ENCODE measurements at places on chromosomes 4 and X.

GRCh38 chr4:80045786-80046185 is 27.2 kb downstream of the ANTXR2 start:
- DNase-seq, result no peak

GRCh38 chr4:53068755-53069330 is 206.7 kb downstream of the RASL11B start:
- DNase-seq, result no peak

- no peak for DNase-seq
Observed at GRCh38 chrX:71846429-71846828, 64.2 kb upstream of the NHSL2 start.

DNA sequence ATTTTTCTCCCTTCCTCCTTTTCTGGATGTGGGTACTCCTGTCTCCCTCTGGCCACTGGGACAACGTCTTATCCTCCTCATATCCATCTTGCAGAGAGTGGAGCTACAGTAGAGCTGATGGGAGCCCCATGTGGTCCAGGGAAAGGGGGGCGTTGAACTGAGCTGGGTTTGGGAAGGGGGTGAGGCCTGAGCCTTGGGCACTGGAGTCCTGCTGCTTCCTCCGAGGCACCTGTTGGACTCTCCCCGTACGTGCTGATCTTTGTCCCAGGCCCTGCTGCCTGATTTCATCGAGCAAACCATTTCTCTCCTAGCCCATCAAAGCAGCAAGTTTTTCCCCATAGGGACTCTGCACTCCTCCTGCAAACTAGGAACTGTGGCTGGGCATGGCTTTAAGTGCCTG is 94.3 kb downstream of the STOX2 start:
- no peak for DNase-seq

DNA sequence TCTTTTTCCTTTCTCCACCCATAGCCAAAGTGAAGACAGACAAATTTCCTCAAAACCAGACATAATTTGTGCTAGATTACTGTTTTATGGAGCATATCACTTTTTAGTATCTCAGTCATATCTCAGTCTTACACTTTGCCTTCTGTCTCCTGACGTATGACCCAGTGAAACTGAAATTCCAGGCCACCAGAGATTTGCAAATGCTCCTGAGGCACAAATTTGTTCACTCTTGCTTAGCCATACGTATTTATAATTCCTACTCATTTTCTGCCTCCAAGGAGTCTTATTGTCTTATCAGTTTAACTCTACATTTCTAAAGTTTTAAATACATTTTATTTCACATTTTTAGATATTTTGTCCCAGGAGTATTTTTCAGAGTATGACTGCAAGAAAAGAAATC is 10.0 kb downstream of the TMEM156 start:
- no peak for DNase-seq

DNA sequence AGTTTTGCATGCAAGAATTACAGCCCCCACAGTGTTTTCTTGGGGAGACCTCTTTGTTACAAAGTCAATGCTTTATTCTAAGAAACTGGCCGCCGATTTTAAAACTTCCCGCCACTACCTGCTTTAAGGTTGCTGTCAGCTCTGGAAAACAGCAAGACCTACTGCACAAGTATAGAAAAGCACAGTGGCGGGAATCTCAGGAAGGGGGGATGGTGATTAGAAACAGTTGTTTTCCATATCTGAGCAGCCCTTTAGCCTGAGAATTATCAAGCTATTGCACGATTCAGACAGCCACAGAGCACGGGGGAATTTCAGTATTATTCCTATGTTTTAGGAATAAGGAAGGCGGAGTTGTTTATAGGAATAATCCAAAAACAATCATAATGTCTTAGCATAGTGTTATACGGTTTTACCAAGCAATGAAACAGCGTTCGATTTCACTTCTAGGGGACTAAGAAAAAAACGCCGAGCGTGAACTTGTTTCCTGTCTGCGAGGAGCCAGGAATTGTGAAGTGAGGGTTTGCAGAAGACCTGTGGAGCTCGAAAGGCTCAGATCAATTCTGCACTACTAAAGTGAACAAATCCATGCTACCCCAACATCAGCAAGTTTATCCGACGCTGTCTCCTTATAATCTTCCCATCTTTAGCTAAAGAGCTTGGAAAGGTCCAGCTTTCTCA is 81.3 kb downstream of the HMGN5 start:
- DNase-seq, result no peak

DNA sequence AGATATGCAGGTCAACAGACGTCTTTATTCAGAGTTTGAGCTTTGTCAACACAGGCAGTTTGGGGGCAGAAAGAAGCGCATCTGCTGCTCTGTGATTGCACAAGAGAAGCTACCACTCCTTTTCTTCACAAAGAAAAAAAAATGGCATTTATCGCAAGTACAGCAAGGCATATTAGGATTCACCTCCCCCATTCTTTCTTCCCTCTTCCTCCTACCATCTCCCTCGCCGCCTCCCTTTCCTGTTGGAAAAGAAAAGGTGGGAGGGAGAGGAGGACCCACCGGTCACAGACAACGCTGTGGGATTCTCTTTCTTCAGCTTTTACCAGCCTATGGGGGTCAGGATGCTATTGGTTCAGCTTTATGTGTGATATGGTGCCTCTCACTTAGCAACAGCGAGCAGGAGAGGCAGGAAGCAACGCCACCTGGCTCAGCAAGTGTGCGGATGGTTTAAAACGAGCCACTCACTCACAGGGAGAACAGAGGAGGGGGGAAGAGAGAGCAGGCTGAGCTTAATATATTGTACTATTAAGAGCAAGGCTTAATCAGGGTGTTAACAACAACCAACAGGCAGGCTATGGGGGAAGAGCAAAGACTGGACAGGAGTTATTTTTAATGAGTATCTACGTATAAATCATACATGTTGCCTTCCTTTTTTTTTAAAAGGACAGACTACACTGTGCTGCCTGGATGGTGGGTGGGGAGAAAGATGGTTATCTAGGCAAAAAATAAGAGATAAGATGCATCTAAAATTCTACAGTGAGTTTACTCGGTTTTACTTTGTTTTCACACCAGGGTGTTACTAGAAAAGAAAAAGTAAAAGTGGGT is 104.7 kb downstream of the MAML3 start:
- peak; percentile 58 for DNase-seq

DNA sequence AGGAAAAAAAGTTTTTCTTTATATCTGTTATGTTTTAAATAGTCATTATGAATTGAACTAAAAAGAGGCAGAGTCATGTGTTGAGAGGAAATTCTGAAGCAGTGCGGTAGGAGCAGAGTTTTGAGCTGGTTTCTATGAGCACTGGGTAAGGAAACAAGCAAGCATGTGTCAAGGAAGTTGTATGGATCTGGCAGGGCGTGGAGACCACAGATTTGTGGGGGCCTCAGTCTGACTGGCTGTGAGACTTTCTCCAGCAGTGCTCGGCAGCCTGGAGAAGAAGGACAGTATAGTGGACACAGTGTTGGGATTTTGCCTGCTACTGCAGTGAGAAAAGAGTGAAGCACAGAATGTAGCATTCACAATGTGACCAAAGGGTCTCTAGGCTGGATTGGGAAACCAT is 399.1 kb downstream of the INPP4B start:
- DNase-seq, result no peak

GRCh38 chr4:145490361-145490760 is 8.7 kb downstream of the SMAD1 start:
- no peak for DNase-seq

DNA sequence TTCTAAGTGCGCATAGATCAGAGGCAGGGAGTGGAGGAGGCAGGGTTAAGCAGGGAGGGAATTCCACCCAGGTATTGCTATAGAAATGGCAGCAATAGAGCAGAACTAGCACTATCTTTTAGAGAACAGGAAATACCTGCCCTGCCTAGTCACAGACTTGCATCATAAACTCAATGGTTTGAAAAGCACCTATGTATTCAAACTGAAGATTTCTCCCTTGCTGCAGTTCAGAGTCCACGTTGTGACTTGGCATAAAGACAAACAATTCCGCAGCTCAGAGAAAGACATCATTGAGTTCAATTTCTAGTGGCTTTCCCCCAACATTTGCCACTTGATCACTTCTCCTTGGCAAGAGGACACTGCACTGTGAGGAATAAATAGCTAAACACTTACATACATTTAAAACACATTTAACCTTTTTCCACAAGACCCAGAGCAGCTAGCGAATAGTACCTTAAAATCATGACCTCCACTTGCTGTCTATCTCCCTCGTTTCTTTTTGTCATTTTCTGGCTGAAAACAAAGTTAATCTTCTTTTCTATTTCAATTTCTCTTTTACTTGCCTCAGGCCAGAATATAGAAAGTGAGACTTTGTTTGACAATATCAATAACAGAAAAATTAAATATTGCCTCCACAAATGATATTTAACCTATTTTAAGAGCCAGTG is 42.4 kb downstream of the SLC7A11 start:
- DNase-seq, result no peak

DNA sequence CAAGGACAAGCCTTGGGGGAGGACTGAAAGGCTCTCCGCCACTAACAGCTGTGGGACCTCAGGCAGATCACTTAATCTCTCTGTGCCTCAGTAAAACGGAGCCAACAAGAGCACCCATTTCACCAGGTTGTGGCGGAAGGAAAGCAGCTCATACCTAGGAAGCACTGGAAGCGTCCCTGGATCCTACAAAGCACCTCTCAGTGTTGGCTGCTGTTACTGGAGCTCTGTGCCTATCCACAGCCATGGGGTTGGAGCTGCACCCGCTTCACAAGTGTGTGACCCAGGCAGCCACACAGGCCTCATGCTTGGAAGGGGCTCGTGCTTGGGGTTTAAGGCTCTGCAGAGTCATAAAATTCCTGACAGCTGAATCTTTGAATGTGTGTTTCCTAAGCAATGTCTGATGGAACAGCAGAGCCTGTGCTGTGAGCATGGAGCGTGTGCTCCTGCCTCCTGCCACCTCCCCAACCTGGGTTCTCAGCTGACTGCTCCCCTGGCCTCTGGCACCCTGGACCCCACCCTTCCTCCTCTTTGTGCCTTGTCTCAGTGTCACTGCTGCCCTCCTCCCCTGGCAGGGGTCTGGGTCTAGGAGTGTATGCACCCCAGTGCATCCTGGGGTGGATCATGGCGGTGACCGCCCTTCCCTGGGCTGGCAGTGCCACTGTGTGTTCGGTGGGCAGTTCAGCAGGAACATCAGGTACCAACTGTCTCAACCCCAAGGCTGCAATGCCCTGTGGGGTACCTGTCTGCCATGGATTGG is 14.4 kb upstream of the MAN2B2 start:
- DNase-seq, result no peak

- no peak for DNase-seq
Observed at GRCh38 chr4:79673898-79674297, 265.9 kb upstream of the GK2 start.

Data from stimulated activated naive CD4-positive, alpha-beta T cell (primary cell).